SIG-M5 (cell line): ENCODE measurements at places on chromosomes 2 and 18.
A peak's percentile ranks its signal among the peaks of the same experiment; 100 is the strongest.

DNA sequence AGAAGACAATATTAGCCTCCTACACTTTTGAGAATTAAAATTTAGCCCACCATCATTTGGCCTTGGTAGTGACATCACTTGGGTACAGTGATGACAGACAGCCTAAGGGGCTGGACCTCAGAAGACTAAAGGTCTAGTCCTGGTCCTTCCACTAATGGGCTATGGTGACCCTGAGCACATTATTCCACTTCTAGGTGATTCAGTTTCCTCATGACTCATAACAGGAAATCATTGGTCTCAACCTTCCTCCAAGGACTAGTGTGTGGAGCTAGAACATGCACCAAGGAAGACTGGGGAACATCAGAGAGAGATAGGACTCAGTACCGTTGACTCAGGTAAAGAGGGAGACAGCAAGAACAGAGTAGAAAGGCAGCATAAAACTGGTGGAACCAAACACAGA is 64.0 kb downstream of the TFCP2L1 start:
- no peak for DNase-seq

- DNase-seq = no peak
Observed at GRCh38 chr2:75494137-75494769, 66.5 kb downstream of the EVA1A start.

- DNase-seq = no peak
Observed at GRCh38 chr2:20225294-20226151, 593 bp upstream of the SDC1 start.

DNA sequence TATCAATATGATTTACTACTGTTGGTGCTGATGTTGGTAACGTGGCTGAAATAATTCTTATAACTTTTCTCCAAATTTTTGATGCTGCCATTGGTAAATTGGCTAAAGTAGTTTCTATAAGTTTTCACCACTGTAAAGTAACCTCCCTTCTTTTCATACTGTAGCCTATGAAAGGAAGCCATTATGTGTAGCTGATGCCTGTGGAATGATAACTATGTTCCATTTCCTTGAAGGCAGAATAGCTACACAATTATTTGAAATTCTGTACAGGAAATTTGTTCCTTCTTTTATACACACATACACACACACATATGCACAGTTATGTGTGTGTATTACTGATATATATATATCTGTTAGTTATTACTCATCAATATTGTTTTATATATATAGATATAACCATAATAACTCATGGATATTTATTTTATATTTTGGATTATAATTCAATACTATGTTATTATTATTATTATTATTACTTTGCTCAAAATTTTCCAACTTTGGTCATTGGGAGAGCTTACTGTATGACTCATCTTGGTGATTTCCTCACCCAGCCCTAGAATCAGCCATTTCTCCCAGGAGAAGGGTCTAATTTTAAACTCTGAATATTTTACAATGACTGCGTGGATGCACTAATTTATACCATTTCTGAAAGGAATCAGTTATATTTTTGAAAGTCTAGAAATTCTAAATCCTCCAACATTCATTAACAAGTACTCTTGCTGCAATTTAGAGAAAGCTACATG is 1677.7 kb downstream of the SUCLG1 start:
- DNase-seq = no peak

DNA sequence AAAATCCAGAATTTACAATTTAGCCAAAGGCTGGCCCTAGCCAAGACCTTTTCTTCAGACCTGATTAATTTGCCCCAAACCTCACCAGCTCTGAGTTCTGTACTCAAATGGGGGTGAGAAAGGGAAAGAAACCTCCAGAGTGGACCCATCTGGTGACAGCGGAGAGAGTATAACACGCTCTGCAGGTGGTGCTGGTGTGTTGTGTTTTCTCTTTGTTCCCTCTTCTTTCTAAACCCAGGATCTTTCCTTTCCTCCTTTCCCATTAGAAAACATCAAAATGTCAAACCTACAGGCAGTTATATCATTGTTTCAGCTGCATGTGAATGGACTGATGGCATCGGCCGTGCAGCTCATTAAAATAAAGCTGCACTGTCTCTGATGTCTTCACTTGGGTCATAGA is 253.2 kb upstream of the SP5 start:
- DNase-seq = no peak

GRCh38 chr2:118784860-118785259 is 62.6 kb downstream of the EN1 start:
- no peak for DNase-seq

GRCh38 chr2:196131949-196132925 is 39.1 kb downstream of the STK17B start:
- DNase-seq = no peak

DNA sequence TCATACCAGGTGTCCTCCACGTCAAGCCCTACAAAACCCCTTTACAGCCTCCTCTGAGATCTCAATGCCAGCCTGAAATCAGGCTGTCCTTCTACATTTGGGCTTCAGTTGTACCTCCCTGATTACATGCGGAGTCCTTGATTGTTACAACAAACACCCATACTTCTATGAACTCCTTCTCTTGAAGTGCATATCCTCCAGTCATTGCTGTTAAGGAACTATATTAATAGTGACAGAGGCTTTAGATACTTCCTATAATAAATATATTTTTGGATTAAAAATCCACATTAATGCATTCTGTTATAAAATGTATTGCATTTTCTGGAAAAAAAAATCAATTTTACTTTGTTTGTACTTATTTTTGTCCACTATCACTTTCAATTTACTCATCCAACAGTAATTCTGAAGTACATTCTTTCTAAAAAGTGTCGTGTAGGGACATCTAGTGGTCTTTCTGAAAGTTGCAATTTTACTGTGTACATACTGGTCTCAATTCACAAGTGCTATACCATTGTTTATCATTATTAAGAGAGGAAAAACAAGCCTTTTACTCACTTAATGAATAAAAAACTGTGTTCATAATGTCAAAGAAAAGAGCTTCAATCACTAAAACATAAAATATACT is 316.4 kb downstream of the DSEL start:
- DNase-seq = no peak

- no peak for DNase-seq
Observed at GRCh38 chr2:29035016-29035745, 39.1 kb downstream of the PCARE start.

DNA sequence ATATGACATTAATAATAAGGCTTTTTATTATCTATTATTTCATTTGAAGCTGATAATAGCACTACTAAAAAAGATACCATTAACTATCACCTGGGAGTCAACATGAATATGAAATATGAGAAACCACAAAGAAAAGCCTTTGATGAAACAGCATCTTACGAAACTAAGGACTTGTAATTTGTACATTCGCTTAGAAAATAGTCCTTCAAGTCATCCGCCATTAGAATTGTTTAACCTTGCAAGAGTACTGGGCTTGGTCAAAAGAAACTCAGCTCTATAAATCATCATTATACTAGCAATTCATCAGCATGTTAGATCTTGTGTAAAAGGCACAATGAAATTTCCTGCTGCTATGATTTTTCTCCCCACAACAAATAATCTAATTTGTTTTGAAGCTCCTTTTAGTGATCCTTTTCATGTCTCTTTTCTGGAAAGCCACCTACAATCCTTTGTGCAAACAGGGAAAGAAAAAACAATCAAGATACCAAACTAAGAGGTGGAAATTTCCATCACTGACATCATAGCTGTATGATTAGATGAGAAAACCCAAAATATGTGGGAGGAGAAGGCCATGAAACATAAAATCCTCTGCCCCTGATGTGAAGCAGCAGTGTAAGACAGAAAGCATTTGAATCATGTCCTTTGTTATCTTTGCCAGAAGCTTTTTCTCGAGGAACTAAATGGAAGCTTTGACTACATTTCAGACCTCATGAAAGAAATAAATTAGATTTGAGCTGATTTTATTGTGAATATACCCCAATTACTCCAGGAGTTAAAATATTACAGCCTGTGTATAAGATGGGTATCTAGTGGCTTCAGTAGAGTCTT is 31.2 kb downstream of the SCN9A start:
- no peak for DNase-seq

DNA sequence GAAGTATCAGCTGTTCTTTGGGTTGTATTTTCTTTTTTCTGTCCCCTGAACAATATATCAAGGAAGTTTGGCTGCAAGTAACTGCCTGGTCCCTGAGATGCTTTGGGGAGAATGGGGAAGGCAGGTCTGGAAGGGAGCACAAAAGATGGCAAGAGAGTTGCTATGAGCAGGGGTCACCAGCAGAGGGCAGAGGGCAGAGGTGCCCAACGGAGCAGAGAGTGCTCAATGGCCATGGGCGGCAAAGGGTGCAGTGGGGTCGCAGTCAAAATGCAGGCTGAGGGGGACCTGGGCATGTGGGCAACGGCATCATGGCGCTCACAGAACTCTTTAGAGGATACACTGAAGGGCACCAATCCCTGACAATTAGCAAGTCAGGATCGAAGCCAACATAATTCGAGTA is 107.7 kb upstream of the ATP8B1 start:
- no peak for DNase-seq

GRCh38 chr18:39675368-39675767 is 2109.8 kb upstream of the CELF4 start:
- DNase-seq = no peak

DNA sequence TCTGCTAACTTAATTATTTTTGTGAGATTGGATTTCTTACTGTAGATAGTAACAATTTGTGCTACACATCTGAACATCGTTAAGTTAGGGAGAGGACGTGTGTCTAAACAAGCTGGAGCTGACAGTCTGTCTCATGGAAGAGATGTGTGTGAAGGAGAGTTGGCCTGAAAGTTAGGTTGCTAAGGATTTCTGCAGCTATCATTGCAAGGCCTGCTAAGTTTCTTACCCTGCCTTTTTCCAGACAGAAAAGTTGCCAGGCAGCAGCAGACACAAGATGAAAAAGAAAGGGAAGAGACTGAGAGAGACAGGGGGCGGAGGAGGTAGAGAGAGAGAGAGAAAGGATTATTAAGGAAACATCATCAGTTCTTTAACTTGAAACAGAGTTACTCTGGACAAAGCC is 4.1 kb upstream of the LRP1B start:
- DNase-seq = no peak

GRCh38 chr2:229408356-229408755 is 137.3 kb upstream of the PID1 start:
- DNase-seq = peak; percentile 71

DNA sequence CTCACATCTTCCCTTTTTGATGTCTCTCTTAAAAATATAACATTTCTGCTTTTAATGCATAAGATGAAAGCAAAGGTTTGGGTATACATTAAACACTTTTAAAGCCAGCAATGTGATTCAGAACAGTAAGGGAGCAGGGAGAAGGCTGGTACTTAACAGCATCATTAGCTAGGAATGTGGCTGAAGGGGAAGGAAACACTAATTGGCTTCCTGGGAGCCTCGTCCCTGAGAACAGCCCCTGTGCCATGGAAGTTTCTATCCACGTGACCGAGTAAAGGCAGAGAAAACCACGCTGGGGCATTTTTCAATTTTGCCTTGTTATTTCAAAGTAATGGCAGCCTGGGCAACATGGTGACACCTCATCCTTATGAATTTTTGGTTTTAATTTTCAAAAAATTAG is 109.2 kb upstream of the GPC1 start:
- no peak for DNase-seq

DNA sequence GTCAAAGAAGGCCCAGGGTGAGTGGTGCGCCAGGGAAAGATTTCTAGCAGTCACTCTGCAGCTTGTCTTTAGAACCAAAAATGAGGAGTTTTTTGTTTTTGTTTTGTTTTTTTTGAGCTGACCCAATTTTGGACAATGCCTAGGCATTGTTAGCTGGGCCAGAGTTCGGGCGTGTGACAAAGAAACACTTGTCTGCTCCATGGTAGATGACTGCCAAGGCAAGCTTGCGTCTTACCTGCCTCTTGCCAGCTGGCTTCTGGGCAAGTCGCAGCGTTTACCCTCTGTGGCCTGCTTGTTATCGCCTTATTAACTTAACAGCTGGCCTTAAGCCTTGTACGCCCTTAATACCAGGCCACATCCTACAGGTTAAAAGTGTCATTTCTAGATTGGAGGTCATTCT is 114.3 kb downstream of the GALNT1 start:
- DNase-seq = no peak

DNA sequence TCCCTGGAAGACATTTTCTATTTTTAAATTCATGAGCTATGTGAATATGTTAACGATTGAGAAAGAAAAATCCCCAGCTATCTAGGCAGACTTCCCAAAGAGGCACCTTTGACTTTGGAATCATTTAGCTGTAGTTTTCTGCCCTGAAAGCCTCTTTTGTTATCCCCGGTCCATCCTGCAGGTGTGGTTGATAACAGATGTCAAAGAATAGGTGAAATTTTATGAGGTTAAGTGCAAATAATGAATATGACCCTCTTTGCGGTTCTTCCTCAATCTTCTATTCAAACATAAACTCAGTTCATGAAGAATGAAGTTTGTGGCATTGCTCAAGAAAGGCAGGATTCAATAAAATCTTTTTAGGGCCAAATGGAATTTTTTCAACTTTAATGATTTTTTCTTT is 51.6 kb upstream of the ATP8B1 start:
- DNase-seq = no peak

DNA sequence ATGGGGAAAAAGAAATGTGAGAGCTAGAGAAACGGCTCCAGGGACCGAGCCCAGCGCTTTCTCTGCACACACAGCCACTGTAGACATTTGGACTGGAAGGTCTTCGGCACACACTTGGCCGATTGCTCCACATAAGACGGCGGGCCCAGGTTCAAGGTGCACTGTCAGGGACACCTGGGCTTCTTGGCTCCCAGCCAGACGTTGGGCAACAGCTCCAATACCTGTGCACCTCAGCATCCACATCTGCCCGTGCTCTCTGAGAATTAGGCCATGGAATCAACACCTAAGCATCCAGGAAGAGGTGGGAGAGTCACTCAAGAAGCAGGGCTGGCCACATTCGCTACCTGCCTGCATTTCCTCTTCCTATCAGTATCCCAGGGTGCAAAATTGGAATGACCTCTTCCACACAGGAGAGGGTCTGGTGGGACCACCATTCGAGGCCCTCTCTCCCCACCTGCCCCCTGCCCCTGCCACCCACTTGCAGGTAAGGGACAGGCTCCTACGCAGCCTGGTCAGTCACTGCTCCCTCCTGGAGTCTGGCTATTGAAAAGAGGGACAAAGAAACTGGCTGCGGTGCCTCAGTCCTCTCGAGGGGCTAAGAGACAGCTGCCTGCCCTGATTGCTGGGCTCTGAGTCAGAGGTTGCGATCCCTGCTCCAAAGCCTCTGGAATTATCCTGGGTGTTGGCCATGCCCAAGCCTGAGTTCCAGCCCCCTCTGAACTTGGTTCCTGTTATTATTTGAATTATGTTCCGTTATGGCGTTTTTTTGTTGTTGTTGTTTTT is 40.1 kb upstream of the TAF1B start:
- DNase-seq = no peak

DNA sequence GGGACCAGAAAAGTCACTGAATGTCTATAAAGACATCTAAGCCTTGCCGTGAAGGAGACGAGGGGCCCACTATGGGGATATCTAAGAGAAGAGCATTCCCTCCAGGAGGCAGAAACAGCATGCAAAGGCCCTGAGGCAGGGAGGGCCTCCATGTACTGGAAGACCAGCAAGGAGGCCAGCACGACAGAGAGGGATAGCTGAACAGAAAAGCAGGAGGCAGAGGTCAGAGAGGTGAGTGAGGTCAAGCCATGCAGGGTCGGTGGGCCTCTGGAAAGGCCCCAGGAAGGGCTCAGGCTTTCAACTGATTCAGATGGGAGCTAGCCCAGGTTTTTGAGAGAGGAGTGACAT is 5.7 kb downstream of the TRABD2A start:
- no peak for DNase-seq
